ENCODE measurements at places on chromosomes 11 and 22. TPM values are rescaled to one million over a fixed set of nuclear protein-coding genes. Genes with fewer than 3 reads are reported as not detected.

Gene VSTM5
- not detected for total RNA-seq

Gene RRP7A
- total RNA-seq = 14.2 TPM

Gene OR9G1
- not detected for total RNA-seq

Gene ZBTB16
- total RNA-seq = 169 TPM

Gene TMEM191C
- not detected for total RNA-seq

Gene CHADL
- total RNA-seq = 5.8 TPM

DNA sequence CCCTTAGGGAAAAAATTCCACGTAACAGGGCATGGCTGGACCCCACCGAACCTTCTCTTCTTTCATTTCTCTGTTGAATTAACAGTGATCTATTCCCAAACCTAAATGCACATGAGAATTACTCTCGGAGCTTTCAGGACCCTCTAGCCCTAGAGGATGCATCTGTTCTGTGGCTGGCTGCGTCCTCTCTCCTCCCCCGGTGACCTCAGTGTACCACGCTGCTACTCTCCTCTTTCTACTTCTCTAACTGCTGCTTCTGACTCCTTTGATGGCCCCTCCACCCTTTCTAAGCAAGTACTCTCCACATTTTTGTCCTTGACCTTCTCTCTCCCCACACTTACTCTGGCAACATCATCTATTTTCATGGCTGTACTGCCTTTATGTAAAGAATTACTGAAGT lies 12.1 kb upstream of the APOA1 start:
- no peak for DNase-seq

DNA sequence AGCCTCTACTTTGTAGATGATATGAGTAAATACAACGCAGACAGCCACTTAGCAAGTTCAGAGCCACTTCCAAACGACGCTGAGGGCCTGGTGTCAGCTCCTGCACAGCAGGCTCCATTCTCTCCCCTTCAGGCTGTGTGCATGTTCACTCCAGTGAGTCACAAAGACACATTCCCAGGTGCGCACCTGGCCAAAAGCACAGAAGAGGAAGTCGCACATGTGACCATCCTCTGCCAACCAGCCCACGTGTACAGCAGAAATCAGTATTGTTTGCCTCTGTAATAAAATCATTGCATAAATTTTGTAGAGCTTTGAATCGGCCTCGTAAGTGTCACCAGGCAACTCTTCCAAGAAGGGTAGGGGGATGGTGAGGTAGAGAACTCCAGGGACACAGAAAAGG lies 19.5 kb upstream of the TPH1 start:
- peak; percentile 27 for DNase-seq

- DNase-seq = peak; percentile 54
Observed at GRCh38 chr22:40022536-40023240, 27.9 kb downstream of the FAM83F start.

GRCh38 chr22:18995327-18995711 lies 59.2 kb upstream of the PRODH start:
- no peak for DNase-seq

DNA sequence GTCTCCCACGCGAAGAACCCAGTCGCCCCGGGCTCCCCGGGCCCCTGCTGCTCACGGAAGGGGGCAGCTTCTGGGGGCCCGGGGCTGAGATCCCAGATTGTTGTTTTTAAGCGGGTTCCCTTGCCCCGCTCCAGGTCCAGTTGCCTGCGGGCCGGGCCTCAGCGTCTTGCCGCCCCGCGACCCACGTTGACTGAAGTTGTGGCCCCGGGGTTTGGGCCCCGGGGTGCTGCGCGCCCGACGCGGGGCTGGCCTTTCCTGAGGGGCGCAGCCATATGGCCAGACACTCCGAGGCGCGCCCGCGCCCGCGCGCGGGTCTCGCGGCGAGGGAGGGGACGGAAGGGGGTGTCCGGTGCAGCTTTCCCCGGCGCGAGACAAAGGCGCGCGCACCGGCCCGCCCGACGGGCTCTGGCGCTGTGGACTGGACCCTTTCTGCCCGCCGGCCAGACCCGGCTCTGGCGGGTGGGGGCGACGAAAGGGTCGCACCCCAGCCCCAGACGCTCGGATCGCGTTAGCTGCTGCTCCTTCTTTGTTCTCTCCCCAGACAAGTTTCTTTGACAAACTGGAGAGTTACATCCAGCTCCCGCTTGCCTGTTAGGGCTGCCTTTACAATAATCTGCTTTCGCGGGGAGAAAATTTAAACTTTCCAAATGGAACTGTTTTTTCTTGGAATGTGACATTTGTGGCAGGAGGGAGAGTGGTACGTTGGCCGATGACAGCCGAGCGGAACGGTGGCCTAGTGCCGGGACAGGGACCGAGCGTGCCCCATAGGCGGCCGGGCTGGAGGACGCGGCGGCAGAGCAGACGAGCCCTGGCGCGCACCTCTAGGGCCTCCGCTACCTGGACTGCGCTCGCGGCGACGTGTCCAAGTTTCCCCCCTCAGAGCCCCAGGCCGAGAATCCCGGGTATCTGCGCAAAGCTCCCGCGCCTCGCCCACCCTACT lies 716 bp downstream of the AMOTL1 start:
- DNase-seq = peak; percentile 87

- DNase-seq = no peak
Observed at GRCh38 chr22:23580576-23581259, 628 bp upstream of the IGLL1 start.

DNA sequence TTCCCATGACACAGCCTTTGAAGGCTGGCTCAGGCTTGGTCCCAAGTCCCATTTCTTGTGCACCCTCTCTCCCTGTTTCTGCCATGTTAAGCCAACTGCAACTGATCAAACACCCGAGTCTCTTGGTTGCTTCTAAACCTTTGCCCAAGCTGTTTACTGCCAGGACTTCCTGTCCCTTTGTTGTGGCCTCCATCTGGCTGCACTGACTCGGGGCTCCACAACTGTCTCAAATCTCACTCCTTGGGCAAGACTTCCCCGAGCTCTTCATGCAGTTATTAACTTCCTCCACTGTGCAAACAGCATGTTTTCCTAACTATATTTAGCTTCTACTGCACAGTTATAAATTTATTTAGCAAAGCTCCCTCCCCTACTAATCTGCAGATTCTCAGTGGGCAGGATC lies 4.3 kb downstream of the VPREB1 start:
- peak; percentile 19 for DNase-seq

DNA sequence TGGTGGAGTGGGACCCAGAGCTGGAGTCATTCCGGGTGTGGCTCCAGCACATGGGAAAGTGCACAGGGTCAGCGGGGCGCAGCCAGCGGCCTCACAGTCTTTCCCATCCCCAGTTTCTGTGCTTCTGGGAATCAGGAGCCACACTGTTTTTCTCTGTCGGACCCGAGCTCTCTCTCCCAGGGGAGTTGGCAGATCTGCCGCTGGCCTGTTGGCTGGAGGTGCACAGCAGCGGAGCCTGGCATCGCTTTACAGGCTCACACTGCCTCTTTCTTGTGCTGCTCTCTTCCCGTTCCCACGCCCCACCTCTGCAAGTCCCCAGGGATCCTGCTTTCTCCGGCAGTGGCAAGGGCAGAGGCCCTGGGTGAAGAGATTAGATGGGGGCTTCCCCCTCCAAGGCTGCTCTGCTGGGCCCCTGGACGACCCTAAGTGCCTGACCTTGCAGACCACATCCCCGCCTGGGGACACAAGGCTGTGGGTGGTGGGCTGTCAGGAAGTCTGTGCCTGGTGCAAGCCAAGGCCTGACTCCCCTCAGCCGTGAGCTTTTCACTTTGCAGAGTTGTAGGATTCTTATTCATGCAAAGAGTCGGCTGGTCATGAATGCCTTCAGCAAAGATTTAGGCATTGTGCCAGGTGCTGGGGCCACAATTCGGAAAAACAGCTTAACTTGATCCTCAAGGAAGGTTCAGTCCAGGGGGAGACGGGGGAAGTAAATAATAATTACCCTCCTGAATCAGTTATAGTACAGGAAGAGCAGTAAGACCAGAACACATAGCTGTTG lies 116.3 kb downstream of the TIMP3 start:
- DNase-seq = no peak

DNA sequence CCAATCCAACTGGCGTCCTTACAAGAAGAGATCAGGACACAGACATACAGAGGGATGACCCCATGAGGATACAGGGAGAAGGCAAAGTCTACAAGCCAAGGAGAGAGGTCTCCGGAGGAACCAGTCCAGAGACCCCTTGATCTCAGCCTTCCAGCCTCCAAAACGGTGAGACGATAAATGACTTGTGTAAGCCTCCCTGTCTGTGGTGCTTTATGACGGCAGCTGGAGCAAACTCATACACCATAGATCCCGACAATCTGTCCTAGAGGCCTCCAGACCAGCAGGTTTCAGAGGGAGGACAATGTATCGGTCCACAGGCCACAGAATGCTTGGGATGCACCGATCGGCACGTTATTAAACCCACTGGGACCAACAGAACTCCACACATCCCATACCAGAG lies 383.3 kb downstream of the SHANK2 start:
- DNase-seq = no peak

DNA sequence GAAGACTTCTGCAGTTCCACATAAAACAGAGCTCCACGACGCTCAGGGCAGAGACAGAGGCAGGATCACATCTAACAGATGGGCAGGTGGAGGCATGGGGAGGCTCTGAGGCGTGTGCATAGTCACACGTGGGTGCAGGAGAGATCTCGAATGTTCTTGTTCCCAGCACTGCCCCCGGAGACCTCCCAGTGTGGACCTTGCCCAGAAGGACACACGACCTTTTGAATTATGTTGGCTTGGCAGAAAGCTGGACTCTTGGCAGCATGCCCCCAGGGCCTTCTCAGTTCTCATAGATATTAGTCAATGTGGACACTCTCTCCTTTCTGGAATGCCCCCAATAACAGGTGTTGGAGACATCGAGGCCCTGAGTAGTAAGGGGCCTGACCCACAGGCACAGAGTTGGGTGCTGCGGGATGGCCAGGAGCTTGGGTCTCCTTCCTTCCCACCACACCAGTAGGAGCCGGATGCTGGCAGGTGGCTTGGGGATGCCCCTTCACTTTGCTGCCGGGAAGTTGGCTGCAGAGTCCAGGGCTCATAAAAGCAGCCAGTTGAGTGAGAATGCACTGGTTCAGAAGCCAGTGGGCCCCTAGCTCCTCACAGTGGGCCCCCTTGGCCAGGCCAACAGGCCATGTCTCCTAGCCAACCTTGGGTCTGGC lies 12.1 kb downstream of the MYEOV start:
- no peak for DNase-seq

- DNase-seq = no peak
Observed at GRCh38 chr11:86816251-86816726, 15.9 kb downstream of the PRSS23 start.

DNA sequence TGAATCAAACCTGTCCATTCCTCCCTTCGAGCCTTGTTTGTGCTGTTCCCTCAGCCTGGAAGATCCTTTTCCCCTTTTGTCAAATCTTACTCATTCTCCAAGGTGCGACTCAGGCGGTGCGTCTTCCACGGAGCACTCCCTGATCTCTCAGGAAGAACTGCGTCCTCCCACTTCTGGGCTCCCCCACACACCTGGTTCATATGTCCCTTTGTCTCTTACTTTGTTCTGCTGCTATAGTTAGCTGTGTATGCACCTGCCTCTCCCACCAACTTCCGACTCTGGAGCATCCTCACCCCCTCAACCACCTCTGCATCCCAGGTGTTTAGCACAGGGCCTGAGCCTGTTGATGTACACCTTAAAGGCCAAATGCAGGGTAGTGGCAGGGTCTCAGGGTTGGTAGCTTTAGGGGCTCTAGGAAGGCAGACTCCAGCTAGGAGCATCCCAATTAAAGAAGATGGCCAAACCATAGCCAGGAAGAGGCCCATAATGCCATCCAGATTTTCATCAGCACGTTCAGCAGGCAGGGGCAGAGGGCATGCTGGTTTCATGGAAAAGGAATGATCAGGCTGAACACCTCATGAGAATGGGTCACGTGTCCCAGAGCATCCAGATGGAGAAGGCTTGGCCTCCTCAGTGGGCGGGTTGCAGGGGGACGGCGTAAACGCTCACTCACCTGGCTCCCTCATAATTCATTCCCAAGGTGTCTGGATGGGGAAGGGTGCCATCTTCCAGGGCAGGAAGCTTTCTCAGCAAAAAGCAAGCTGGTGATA lies 20.1 kb downstream of the PTPN5 start:
- DNase-seq = no peak

DNA sequence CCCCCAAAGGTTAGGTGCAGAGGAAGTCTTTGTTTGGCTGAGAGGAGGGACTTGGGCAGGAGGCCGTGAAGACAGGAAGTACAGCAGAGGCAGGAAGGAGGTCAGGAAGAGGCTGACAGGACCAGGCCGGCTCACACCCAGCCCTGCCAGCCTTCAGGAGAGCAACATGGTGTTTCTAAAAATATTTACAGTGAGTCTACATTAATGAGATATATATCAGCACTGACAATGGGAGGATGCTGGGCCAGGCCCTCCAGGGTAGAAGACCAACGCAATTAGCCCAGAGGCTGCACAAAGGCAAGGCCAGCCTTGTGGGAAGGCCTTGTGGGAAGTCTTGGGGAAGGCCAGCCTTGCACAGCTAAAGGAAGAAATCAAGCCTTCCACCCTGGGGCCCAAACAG lies 7.9 kb upstream of the APLNR start:
- peak; percentile 20 for DNase-seq

DNA sequence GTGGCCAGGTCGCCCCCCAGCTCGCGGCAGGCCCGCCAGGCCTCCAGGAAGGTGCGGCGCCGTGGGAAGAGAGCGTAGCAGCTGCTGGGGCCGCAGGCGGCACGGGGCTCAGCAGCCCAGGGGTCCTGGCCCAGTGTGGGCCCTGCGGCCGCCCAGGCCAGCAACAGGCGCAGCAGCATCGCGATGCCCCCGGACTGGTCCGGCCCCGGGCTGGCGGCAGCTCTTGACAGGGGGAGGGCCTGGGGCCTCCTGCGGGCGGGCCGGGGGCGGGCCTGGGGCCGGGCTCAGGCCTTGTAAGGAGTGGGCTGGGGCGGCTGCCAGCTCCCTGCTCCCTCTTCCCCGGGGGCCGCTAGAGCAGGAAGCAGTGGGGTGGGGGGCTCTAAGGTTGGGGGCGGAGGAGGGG lies at the start of gene CD248:
Gene CD248 (minus strand): TSS at position 196 of the 403 bp plus-strand sequence. CDS start 17 bp downstream, at position 179.
- peak; percentile 94 for DNase-seq

- DNase-seq = no peak
Observed at GRCh38 chr11:68687311-68687710, 3.0 kb downstream of the GAL start.

DNA sequence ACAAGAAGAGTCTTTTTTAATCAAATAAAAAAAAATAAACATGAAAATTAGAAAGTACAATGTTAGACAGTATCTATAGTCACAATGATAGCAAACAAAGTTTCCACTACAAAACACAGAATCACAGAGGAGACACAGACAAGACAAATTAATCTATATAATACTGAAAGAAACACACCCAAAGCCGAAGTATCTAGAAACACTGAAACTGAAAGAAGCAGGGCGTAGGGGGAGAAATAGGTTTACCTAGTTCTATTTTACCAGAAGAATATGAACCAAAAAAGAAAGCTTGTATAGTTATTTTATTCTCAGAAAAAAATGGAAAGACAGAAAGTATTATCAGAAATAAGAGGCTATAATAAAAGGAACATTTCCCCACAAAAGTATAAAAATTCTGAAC lies 27.1 kb upstream of the NUP50 start:
- no peak for DNase-seq
